ENCODE measurements at places on chromosomes 3 and 15.

- no peak for DNase-seq
These were observed 217.9 kb downstream of the TBC1D2B start for GRCh38 chr15:77859491-77860060.

DNA sequence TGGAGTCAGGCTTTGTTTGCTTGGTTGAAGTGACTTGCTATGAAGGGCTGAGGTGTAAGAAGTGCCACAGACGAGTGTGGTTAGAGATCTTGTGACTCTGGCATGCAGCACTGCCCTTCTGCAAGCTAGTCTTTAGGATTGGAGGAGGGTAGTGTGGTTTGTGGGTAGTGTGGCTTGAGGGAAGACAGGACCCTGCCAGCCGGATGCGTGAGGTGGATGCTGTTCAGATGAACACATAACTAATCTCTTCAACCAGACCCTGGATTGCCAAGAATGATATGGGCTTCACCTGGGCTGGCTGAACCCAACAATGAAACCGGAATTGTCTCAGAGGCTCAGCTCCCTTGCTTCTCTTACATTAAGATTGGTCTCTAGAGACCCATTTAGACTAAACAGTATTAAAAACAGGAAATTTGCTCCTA lies 32.7 kb downstream of the STARD9 start:
- peak; percentile 15 for DNase-seq

DNA sequence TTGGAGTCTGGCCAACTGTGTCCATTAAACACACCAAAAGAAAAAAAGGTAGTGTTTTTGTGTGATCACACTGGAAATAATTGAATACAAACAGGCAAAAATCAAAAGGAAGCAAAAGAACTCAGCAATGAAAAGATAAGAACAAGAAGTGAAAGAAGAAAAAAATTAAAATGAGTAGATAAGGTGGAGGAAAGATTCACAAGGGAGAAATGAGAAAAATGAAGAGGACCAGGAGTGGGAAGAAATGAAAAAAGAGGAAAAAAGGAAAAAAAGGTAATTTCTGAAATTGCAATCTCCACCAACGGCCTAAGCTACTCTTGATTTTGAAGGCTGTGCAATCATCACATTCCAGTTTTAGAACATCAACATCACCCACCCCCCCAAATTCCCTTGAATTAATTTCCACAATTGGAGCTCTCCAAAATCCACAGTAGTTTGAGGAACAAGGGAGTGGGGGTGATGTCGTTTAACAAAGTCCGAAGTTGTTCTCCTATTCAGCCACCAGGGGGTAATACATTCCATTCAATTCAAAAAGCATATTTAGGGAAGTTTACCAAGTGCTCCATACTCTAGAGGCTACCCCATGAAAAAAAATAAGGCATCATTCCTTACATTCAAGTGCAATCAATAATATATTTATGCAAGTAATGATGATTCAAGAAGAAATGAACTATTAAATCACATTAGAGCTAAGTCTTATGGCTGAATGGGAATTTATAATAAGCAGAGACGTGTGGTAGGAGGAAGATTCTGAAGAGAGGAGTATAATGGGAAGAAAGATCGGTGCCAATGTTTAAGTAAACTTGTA lies 37.4 kb downstream of the ZNF860 start:
- no peak for DNase-seq

GRCh38 chr3:8529181-8529637 lies 27.6 kb downstream of the LMCD1 start:
- no peak for DNase-seq

- no peak for DNase-seq
These were observed 20.1 kb upstream of the ZCWPW2 start for GRCh38 chr3:28328188-28329151.

DNA sequence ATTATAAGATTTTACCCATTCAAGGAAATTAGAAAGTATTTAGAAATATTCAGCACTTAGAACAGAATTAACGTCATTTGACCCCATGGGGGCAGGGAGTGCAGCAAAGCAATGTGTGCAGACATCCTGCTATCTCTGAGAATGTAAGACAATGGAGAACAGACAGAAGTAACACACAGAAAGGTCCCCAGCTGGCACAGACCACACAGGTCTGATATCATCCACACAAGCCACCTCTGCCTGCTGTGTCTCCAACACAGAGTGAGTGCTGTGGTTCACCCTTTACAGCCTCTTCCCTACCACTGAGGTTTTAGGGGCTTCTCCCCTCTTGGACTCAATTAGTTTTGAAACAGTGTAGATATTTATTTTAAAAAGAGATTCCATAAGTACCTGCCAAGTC lies 16.1 kb downstream of the TXNRD3 start:
- no peak for DNase-seq

DNA sequence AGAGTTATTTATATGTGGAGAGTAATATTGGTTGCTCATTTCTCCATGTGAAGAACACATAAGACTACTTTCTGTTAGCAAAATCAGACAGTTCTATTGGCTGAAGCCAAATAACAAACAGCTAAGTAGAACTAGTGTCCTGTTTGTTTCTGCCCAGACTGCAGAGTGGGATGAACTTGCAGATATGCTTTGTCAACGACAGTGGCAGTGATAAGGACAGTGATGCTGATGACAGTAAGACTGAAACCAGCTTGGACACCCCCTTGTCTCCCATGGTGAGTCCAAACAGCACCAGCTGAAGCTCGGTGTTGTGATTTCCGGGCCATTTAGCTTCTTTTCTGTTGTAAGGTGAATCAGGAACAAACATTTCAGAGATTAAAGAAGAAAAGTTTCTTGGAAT lies 102.6 kb upstream of the IL12A start:
- DNase-seq: no peak

DNA sequence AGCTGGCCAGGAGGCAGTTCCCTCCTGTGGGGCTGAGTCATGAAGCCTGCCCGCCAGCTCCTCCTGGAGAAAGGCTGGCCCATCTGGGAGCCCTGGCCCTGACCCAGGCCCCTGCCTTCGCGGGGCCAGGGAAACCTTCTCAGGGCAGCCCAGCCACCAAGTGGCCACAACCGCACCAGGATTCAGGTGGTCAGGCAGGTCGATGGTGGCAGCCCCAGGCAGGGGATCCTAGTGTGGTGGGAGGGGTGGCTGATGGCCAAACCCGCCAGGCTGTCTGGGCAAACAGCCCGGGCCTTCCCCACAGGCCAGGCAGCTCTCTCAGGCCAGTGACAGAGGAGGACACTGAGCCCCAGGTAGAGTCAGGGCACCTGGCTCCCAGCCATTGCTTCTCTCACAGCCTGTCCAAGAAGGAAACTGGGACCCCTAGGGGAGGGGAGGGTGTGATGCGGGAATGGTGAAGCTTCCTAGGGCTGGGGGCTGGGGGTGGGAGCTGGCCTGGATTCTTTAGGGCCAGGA lies 1.2 kb downstream of the TWF2 start:
- no peak for DNase-seq

- DNase-seq: no peak
These were observed 46.8 kb upstream of the RORA start for GRCh38 chr15:61275901-61276300.

GRCh38 chr3:18892756-18893155 lies 255.6 kb upstream of the KCNH8 start:
- no peak for DNase-seq

DNA sequence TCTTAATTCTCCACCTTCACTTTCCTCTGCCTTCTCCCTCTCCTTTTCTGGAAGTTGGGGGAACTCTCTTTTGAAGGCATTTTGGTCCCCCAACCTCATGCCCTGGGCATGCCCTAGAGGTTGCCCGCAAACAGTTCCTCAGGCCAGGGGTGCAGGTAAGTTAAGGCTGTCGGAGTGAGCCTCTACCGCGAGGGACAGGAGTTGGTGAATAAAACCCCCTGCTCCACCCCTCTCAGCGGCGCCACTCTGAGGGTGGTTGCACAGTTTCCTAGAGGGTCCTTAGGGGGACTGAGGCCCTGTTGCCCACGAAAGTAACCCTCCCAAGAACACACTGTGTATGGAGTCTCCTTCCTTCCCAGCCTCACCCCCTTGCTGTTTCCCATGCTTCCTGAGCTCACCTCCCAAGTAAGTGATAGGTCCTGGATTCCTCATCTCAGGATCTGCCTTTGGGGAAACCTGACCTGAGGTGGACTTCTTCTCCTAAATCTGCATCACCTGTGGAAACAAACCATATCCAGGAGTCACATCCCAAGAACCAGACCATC lies 23.1 kb upstream of the THSD4 start:
- DNase-seq: no peak

- no peak for DNase-seq
These were observed 31.8 kb downstream of the HEG1 start for GRCh38 chr3:125023833-125024555.

DNA sequence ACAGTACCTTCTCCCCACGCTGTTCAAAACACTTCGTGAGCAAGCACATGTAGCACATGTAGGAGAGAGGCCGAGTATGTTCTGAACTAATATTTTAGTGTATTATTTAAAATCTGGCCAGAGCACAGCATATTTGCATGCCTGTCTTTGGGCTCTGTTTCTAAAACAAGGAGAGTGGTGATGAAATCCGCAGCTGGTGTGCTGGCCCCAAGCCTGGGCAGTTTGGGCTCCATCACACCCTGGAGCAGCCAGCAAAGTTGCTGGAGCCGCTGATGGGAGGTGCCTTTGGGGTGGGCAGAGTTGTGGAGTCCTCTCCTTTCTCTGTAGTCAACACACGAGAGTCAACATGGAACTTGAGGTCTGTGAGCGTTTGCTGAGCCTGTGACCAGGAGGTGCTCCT lies 116.6 kb downstream of the SLCO3A1 start:
- no peak for DNase-seq

GRCh38 chr15:32838820-32839219 lies 121.0 kb downstream of the GREM1 start:
- DNase-seq: no peak

DNA sequence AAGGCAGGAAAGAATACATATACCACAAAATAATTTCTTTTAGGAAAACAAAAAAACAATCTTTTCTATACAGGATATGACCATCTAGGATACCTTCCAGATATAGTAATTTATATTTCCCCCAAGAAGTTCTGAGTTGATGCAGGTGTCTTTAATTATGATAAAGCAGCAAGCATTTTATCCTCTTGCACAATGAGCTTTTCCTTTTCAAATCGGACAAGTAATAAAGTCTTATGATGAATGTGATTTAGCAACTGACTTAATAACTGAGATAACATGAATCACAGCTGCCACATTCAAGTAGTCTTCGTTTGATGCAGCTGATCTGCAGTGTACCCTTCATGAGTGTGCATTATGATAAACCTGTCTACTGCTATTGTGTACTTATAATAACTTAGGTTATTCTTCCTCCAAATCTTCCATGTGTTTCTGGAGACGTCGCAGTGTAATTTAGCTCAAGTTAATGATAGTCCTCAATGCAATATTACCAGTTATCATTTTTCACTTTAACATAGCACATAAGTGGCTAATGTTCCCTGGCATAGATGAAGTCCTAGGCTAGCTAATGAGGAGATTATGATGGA lies 260.3 kb upstream of the MRPL3 start:
- DNase-seq: no peak

Data from stimulated activated CD8-positive, alpha-beta memory T cell treated with anti-CD3 and anti-CD28 coated beads, Interleukin-7, amount 100 ng/mL, for 1 hour (primary cell).